T-cell (primary cell): ENCODE measurements at places on chromosomes 2 and 18. TPM values are rescaled to one million over a fixed set of nuclear protein-coding genes. Genes with fewer than 3 reads are reported as not detected.

- DNase-seq, result no peak
Observed at GRCh38 chr2:85765081-85765731, 11.4 kb downstream of the ATOH8 start.

DNA sequence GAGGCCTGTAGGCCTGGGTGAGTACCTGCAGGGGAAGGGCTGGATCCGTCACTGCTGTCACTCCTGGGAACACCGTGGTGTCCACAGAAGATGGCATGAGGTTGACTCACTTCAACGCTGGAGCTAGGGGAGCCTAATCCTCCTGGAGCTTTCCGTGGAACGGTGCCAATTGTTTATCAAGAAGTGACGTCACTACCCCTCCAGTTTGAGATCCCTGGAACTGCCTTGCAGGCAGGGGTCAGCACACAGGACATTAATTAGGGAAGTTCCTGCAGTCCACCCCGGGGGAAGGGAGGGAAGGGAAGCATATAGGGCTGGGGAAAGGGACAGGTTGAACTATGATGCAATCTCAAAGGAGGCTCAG lies 408.6 kb downstream of the GALR1 start:
- no peak for DNase-seq

- DNase-seq, result no peak
Observed at GRCh38 chr2:164644036-164644700, 22.9 kb upstream of the GRB14 start.

DNA sequence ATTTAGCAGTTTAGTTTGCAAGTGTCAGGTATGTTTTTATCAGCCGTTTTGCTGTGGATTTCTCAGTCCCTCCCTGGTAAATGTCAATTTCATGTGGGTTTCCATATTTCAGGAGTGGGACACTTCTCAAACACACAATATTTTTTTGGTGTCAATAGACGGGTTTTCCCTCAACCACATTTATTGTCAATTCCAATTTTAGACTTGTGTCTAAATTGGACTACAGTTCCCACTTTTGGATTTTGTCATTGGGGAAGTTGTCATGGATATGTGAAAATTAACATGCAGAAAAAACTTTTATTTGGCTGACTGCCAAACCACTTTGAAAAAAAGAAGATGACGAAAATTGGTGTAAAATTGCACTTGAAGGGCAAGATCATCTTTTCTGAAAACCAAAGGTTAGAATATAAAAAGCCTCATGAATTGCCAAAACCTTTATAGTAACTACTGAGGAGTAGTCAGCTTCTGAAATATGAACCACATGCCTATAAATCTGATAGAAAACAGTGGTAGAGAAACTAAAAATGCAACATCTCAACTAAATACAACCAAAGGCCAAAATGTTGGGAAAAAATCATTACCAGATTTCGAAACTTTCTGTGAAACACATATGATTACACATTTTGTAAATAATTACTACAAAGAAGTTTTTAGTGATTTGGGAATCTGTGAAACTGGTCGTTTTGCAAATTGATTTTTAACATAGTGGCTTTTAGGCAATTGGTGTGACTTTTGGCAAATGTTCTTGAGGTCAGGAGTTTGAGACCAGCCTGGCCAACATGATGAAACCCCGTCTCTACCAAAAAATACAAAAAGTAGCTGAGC lies 106.4 kb downstream of the BCL2L11 start:
- no peak for DNase-seq

ZSWIM2 gene
- not detected for total RNA-seq

EML6 gene
- total RNA-seq, result 1.8 TPM

PECR gene
- 17.4 TPM for total RNA-seq
